ENCODE measurements at places on chromosomes 5 and 9. TPM values are rescaled to one million over a fixed set of nuclear protein-coding genes. Genes with fewer than 3 reads are reported as not detected.

CD180 gene
- not detected for total RNA-seq

PARP8 gene
- total RNA-seq, result 0.20 TPM

BTNL8 gene
- not detected for total RNA-seq

PCDHGC5 gene
- not detected for total RNA-seq

TMEM232 gene
- total RNA-seq, result 0.24 TPM

FBP2 gene
- total RNA-seq, result not detected

TMC1 gene
- 0.05 TPM for total RNA-seq

PDCD1LG2 gene
- total RNA-seq, result 0.34 TPM

DPYSL3 gene
- 18.6 TPM for total RNA-seq

PCDHGB2 gene
- 0.09 TPM for total RNA-seq

CATSPER3 gene
- 0.49 TPM for total RNA-seq

NRG2 gene
- 2.0 TPM for total RNA-seq

FREM1 gene
- total RNA-seq, result not detected

Data from A549 treated with DMSO at 1 μM for 4 hours (cell line).